ENCODE measurements at places on chromosomes 2 and 18. TPM values are rescaled to one million over a fixed set of nuclear protein-coding genes. Genes with fewer than 3 reads are reported as not detected.

WDR35 gene
- 21.0 TPM for total RNA-seq

DNA sequence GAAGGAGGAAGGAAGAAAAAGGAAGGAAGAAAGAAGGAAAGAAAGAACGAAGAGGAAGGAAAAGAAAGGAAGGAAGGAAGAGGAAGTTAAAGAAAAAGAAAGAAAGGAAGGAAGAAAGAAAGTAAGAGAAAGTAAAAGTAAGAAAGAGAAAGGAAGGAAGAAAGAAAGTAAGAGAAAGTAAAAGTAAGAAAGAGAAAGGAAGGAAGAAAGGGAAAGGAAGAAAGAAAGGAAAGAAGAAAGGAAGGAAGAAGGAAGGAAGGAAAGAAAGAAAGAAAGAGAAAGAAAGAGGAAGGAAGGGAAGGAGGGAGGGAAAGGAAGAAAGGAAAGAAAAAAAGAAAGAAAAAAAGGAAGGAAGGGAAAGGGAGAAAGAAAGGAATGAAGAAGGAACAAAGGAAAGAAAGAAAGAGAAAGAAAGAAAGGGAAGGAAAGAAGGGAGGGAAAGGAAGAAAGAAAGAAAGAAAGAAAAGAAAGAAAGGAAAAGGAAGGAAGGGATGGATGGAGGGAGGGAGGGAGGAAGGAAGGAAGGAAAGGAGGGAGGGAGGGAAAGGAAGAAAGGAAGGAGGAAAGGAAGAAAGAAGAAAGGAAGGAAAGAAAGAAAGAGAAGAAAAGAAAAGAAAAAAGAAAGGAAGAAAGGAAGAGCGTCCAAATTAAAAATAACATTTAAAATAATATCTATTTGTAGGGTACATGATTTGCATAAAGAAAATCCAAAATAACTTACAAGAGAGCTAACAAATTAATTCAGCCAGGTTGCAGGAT is 827.9 kb downstream of the TSN start:
- no peak for DNase-seq

DNA sequence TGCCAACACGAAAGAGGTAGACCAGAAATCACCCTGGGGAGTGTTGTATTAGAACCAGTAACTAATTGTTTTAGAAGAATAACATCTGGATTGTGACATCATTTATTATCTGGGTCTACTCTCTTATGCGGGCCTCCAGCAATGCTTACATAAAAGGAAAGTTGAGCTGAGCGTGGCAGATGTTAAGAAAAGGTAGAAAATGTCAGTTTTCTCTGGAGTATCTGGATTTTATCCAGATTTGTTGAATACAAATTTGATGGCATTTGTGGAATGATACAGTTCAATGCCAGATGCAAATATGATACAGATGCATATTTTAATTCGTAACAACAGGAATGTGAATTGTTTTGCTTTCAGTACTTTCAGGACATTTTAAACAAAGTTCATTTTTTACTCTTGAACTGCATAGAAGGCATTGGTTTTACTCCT is 90.3 kb downstream of the PRPF40A start:
- peak; percentile 60 for DNase-seq

GNAL gene
- 0.16 TPM for total RNA-seq

DNA sequence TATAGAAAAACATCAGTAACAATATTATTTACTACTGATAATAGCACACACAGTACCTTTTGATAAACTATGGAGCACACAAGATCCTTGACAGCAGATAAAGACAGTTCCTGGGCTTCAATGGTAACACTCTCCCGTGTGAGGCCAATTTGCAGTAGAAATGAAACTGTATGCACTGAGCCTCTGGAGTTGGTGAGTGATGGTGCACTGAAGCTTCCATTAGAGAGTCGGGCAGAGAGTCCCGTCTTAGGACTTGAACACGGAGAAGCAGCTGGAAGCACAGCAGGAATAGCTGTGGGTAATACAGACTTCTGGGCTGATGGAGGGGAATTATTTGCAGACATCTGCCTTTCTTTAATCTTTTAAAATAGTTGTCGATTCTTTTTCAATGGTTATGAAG is 8.5 kb downstream of the PRKD3 start:
- no peak for DNase-seq

Measured in fibroblast of the aortic adventitia (primary cell).